ENCODE measurements at places on chromosomes 11 and 22.

- no peak for DNase-seq
Measured at GRCh38 chr11:103210543-103210942, 101.3 kb downstream of the DYNC2H1 start.

GRCh38 chr11:3958281-3958680 lies 102.8 kb downstream of the STIM1 start:
- DNase-seq = no peak

- DNase-seq = peak; percentile 63
Measured at GRCh38 chr11:79493555-79494171, 52.8 kb upstream of the TENM4 start.

- DNase-seq = no peak
Measured at GRCh38 chr22:43783777-43784176, 28.3 kb downstream of the EFCAB6 start.

DNA sequence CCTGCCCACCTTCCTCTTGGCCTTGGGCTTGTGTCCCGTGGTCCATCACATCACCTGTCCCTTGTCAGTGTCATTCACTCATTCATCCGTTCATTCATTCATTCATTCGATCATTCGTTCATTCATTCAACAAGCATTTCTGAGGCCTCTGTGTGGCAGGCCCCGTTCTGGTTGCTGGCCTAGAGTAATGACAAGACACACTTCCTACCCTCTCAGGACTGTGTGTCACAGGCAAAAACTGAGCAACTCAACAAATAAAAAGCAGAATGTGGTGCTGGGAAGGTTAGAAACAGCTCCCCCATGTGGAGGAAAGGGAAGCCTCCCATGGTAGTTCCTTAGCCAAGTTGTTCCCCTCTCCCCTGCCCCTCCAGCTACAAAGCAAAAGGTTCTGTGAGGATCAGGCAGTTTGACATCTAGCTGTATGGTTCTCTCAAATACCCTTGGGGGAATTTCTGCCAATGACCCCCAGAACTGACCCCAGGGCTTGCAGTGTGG lies 1.6 kb upstream of the OMP start:
- peak; percentile 19 for DNase-seq

DNA sequence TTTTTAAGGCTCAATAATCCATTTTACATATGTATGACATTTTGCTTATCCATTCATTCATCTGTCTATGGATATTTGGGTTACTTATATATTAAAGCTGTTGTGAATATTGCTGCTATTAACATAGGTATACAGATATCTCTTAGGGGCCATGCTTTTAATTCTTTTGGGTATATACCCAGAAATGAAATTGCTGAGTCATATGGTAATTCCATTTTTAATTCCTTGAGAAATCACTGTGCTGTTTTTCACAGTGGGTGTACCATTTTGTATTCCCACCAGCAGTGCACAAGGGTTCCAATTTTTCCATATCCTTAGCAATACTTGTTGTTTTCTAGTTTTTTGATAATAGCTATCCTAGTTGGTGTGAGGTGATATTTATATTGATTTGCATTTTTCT lies 19.0 kb downstream of the PRMT3 start:
- DNase-seq = no peak

- no peak for DNase-seq
Measured at GRCh38 chr11:19428206-19429002, 187.7 kb upstream of the E2F8 start.

- peak; percentile 48 for DNase-seq
Measured at GRCh38 chr22:21917181-21917958, 35.3 kb downstream of the PPM1F start.

DNA sequence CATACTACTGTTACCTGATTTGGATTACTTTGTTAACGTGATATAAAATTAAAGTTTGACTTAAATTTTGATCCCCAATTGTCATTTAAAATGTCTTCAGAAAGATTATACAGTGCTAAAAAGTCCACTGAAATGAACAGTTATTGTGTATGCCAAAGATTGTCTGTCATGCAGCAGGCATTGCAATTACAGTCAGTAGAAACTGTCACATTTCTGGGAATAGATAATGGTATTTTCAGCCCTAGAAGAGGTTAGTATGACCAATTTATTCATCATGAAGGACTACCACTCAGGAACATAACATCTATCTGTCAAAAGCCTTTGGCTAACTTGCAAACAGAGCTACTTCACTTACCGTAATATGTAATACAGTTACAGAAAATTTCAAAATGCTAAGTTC lies 852.5 kb upstream of the TENM4 start:
- no peak for DNase-seq

DNA sequence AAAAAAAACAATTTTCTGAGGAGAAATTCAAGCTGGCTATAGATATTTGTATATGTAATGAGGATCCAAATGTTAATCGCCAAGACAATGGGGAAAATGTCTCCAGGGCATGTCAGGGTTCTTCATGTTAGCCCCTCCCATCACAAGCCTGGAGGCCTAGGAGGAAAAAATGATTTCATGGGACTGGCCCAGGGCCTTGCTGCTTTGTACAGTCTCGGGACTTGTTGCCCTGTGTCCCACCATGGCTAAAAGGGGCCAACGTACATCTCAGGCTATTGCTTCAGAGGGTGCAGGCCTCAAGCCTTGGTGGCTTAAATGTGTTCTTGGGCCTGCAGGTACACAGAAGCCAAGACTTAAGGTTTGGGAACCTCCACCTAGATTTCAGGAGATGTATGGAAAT lies 62.1 kb upstream of the SLC5A12 start:
- no peak for DNase-seq

DNA sequence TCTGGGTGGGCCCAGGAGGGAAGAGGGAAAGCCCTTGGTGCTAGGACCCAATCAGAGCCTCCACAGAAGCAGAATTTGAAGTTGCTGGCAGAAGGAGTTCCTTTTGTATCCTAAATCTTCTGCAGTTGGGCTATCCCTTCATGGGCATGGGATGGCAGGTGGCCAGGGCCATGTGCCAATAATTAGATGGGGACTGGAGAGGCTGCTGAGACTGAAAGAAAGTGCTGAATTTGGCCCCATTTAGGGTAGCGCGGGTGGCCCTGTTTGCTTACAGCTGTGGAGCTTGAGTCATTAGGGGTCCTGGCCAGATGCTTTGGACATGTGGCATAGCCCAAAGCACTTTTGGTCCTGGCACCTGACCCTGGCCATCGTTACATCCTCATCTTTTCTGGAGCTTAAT lies 27.1 kb downstream of the PARVA start:
- DNase-seq = no peak

DNA sequence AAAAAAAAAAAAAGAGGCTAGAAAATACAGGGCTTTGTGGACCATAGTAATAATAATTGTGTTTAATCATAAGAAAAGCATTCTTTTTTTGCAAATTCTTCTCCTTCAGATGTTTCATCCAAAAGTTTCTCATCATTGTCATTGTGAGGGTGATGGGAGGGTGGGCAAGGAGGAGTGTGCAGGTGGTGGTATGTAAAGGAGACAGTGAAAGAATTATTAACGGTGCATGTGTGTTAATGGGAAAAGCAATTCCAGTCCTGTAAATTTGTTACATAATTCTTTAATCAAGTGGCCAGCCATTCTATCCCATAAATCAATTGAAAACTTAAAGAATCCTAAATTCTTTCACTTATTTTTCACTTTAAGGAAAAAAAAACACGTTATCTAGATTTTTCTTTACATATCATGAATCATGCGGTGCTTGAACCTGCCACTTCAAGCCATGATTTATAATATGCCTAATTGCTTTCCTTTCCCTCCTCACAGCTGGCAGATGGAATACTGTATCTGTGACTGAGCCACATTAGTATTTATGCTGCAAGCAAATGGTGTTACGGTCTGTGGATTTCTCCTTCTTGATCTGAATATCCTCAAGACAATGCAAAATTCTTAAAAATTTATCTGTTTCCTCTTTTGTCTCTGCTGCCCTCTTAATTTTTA lies 318.5 kb downstream of the JRKL start:
- no peak for DNase-seq

GRCh38 chr22:19843857-19844376 lies 10.8 kb downstream of the GNB1L start:
- no peak for DNase-seq

DNA sequence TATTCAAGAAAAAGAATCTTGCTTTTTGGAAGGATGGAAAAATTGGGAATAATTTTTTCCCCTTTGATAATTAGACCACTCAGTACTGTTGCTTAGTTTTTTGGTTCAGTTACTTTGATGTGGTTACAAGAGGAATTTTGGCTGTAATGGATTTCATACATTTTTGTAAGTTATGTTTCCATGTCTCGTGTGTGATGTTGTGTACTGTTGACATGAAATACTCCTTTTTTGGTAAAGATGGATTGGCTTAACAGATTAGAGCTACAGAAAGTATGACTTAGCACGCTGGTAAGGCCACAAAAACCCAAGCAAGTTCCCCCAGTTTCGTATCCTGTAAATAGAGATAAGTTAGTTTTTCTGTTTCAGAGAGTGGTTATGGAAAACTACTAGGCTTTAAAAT lies 11.9 kb downstream of the TBCEL start:
- no peak for DNase-seq

DNA sequence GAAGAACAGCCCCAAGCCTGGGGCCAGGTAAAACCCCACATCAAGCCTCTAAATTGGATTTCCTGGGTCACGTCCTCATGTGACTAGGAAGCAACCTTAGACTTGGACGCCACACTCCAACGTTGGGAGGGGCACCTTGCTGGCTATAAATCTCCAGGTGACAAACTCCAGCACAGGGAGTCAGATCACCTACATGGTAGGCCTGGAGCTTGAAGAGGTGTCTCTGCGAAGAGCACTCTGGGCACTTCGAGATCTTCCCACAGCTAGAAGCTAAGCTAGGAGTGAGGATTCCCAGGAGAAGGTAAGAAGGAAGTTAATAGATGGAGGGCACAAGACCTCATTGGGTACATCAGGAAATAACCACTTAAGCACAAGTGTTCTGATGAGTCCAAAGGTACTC lies 77.1 kb upstream of the GNAZ start:
- no peak for DNase-seq

- DNase-seq = peak; percentile 88
Measured at GRCh38 chr11:69821511-69822040, 2.4 kb upstream of the FGF3 start.

DNA sequence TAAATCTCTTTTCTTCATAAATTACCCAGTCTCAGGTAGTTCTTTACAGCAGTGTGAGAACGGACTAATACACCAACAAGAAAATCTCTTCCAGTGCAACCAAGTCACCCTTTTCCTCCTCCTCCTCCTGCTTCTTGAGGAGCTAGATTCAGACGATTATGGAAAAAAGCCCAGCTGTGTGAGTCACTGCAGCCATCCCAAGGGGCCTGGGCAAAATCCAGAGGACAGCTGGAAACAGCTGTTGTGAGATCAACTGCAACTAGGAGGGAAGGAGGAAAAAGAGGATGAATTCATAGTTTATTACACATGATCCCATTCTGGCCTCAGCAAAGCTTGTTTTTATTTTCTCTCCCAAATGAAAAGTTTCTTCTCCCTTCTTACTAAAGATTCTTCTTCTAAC lies 32.9 kb downstream of the RBFOX2 start:
- DNase-seq = no peak

DNA sequence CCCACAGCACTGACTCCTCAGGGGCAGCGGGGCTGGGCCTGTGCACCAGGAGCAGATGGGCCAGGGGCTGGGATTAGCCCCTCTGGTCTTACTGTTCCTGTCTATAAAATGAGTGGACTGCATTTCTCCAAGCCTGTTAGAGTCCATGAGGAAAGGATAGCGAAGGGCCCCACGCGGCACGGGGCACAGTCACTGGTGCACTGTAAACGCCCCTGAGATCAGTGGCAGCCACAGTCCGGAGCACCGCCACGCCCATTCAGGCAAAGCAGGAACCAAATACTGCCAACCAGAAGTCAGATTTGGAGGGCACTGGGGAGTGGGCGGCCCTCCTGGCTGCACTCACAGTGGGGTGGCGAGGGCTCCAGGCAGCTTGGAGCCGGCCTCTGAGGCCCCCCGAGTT lies 387.5 kb downstream of the TBC1D22A start:
- DNase-seq = no peak

GRCh38 chr11:41289408-41289807 lies 170.0 kb downstream of the LRRC4C start:
- DNase-seq = no peak

DNA sequence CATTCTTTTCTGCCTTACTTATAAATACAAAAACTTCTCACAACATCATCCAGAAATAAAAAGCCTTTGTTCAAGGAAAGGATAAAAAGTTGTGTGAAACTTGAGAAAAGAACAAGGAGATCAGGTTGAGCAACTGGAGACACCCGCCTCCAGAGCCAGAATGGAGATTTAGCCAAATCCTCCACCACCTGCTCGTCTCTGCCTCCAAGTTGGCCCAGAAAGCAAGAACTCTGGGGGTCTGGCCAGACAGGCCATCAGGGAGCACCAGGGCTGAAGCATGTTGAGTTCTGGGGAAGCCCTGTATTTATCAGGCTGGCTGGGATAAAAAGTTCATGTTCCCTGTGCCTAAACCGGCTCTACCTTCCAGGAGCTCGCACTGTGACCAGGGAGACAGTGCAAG lies 14.9 kb downstream of the SMCO4 start:
- DNase-seq = no peak

All from cerebellar cortex (tissue), 1 donor.